Neural crest cell (in vitro differentiated cells): ENCODE measurements at places on chromosomes 3 and 15.

DNA sequence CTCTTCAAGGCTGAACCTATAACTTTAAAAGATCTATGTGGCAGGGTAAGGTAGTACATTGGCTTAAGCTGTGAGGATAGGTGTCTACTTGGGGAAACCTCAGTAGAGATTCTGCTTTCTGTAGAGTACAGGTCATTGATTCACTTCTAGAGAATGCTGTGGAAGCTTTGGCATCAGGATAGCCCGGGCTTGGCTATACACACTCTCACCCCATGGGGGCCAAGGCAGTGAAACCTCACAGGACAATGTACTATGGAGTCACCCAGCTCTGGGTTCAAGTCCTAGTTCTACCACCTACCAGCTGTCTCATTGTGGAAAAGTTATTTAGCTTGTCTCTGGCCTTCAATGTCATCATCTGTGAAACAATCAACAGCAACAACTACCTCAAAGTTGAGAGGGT is 9.0 kb downstream of the MTFMT start:
- no peaks in the 10 kb centered on the region for H3K27me3 ChIP-seq
- H3K4me3 ChIP-seq = no peak overlapping the region
- no peak overlapping the region for H3K27ac ChIP-seq

GRCh38 chr3:111956995-111957734 is 21.7 kb upstream of the ABHD10 start:
- H3K4me1 ChIP-seq = peaks cover 62% of the 10 kb centered on the region
- no peaks in the 10 kb centered on the region for H3K27me3 ChIP-seq

GRCh38 chr15:25903024-25903581 is 40.0 kb upstream of the ATP10A start:
- H3K36me3 ChIP-seq = no peaks in the 10 kb centered on the region
- H3K27me3 ChIP-seq = no peaks in the 10 kb centered on the region
- no peak for DNase-seq
- peak overlapping the region; percentile 28 for H3K27ac ChIP-seq
- no peak overlapping the region for H3K4me3 ChIP-seq
- peaks cover 5% of the 10 kb centered on the region for H3K4me1 ChIP-seq

DNA sequence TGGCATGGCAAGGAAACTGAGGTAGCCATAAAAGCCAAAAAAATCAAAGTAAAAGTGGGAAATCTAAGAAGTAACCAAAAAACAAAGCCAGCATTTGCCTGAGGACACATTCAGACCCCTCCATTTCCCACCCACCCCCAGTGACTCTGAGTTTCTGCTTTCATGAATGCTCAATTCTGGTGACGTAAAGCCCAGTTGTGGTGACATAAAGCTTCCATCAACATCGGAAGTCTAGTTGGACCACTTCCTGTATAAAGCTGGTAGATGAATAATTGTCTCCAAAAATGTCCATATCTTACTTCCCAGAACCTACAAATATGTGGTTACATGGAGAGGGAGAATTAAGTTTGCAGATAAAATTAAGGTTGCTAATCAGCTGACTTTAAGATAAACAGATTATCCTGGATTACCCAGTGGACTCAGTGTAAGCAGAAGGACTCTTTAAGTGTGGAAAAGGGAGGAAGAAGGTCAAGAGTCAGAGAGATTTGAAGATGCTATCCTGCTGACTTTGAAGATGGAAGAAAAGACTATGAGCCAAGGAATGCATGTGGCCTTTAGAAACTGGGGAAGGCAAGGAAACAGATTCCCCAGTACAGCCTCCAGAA is 62.0 kb upstream of the ST3GAL6 start:
- no peak overlapping the region for H3K4me3 ChIP-seq
- H3K36me3 ChIP-seq = no peaks in the 10 kb centered on the region
- DNase-seq = no peak

DNA sequence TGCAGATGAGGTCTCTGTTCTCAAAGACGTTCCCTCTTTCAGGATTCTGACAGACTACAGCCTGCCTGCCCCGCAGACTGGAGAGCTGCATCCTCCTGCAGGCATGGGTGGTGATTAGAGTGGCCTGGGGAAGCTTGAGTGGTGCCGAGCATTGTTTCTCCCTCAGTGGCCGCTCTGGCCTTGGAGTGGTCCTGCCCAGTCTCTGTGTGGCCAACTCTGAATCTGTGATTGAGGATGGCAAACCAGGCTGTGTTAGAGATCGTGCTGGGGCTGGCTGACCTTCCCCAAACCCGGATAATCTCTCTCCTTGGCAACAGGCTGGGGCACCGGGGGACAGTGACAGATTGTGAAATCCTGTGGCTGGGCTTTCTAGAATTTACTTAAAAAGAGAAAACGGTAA is 11.0 kb upstream of the ADCY5 start:
- no peak overlapping the region for H3K4me3 ChIP-seq
- peaks cover 16% of the 10 kb centered on the region for H3K27me3 ChIP-seq
- DNase-seq = no peak

DNA sequence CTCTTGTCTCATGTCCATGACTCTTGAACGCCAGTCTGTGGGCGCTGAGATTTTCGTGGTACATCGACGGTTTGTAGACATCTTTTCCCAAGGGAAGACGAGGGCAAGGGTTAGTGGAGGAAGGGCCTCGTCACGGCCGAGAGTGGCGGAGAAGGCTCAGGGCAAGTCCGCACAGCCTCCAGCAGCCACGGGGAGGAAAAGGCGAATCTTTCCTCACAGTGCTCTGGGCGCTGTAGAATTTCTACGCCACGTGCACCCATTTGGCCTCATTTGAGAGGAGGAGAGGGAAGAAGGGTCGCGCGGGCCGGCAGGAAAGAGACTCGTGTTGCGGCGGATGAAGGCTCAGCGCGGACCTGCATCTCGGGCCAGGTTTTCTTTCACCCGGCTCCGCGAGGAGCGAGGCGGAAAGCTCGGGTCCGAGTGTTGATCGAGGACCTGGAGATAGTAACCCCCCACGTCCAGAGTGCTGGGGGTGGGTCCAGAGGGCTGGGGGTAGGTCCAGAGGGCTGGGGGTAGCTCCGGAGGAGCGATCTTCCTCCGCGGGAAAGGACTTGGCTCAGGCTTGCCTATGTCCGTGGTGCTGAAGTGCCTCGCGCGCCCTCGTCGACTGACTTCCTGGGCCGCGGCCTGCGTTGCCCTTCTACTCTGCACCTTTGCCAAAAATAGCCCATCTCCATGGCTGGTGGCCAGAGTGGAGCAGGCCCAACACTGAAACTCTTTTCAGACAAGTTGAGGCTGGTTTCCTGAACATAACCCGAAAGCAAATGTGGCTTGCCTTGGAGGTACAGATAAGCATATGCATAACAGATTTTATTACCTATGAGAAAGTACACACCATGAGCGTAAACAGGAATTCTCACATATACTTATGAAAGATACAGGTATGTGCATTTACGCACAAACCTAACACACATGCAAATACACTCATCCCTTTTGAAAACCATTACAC is 1.1 kb downstream of the SLC35G2 start:
- H3K4me3 ChIP-seq = peak overlapping the region; percentile 89
- H3K27me3 ChIP-seq = no peaks in the 10 kb centered on the region
- peaks cover 38% of the 10 kb centered on the region for H3K4me1 ChIP-seq
- peak; percentile 52 for DNase-seq

- no peak overlapping the region for H3K27ac ChIP-seq
- no peaks in the 10 kb centered on the region for H3K4me1 ChIP-seq
- no peaks in the 10 kb centered on the region for H3K27me3 ChIP-seq
- no peak for DNase-seq
Observed at GRCh38 chr3:10017636-10018292, 8.5 kb upstream of the FANCD2 start.

- no peaks in the 10 kb centered on the region for H3K27me3 ChIP-seq
- H3K36me3 ChIP-seq = no peaks in the 10 kb centered on the region
- peaks cover 46% of the 10 kb centered on the region for H3K4me1 ChIP-seq
- DNase-seq = no peak
- peak overlapping the region; percentile 98 for H3K27ac ChIP-seq
Observed at GRCh38 chr3:186570941-186571643, 572 bp downstream of the DNAJB11 start.

- no peaks in the 10 kb centered on the region for H3K36me3 ChIP-seq
- H3K4me1 ChIP-seq = peaks cover 15% of the 10 kb centered on the region
- H3K27me3 ChIP-seq = no peaks in the 10 kb centered on the region
- no peak overlapping the region for H3K4me3 ChIP-seq
- no peak for DNase-seq
Observed at GRCh38 chr3:37249294-37249693, 74.9 kb upstream of the LRRFIP2 start.

DNA sequence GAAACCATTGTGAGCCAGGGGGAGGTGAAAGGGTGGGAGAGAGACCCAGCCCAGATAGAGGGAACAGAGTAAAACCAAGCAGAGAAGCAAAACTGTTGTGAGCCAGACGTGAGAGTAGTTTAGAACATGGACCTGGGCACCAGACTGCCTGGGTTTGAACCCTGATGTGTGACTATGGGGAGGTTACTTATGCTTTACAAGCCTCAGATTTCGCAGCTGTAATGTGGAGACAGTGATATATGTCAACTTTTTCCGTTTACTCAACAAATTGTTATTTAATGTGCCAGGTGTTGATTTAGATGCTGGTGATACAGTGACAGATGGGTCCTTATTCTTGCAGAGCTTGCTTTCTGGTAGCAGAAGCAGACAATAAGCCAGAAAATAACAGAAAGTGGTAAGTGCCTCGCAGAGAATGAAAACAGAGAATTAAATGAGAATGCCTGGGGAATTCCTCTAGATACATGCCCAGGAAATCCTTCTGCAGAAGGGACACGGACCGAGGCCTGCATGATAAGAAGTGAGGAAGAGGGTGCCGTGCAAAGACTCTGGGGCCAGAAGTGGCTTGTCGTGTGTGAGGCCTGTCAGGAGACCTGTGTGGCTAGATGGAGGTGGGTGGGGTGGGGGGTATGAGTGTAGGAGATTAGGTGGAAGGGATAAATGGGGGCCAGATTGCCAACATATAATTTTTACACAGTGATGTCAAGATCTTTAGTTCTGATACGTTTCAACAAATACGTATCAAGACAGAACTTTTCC is 15.0 kb downstream of the KAT2B start:
- no peak for DNase-seq
- H3K4me1 ChIP-seq = no peaks in the 10 kb centered on the region
- H3K27me3 ChIP-seq = no peaks in the 10 kb centered on the region
- no peak overlapping the region for H3K27ac ChIP-seq

DNA sequence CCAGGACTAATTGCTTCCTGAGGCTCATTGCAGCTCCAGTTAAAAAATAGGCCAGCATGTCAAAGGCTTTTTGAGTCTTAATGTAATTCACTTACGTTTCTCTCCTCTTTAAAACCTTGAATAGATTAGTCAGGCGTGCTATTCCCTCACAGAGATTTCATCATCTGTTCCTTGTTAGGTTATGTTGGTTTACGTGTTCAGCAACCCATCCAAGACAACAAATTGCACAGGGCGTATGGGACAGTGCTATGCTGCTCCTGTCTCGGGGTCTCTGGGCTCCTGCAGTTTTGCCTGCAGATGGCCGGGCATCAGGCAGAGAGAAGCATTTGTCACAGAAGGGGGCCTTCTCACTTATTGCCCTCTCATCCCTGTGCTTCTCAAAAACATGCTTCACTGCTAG is 117.1 kb downstream of the CHDH start:
- H3K27me3 ChIP-seq = peaks cover 2% of the 10 kb centered on the region
- no peaks in the 10 kb centered on the region for H3K4me1 ChIP-seq
- DNase-seq = no peak
- H3K36me3 ChIP-seq = no peaks in the 10 kb centered on the region

DNA sequence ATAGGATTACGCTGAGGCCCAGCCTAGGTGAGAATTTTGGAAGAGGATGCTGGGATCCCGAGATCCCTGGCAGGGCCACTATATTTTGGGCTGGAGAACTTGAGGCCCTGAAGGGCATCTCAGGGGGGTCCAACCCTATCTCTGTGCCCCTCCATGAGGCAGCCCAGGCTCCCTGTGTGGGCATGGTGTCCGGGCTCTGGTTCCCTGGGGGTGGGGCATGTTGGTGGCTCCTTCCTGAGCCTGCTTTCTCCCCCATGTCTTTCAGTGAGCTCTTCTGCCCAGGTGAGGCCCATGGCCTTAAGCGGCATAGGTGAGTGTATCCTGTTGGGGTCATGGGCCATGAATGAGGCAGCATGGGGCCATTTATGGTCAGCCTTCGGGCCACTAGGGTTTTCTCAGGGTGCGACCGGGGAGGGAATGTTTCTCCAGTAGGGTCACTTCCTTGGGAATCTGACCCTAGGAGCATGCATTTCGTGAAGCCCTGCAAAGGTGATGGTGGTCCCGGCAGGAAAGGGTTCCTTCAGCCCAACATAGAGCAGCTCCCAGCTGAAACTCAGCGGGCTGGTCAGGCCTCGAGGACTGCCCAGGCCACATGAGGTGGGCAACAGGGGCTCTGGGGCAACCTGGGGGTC is 191.3 kb downstream of the UBE3A start:
- H3K4me1 ChIP-seq = no peaks in the 10 kb centered on the region
- no peak for DNase-seq
- H3K27me3 ChIP-seq = no peaks in the 10 kb centered on the region
- H3K36me3 ChIP-seq = peaks cover 6% of the 10 kb centered on the region

- no peak for DNase-seq
- H3K4me3 ChIP-seq = no peak overlapping the region
- H3K36me3 ChIP-seq = peaks cover 2% of the 10 kb centered on the region
- no peaks in the 10 kb centered on the region for H3K27me3 ChIP-seq
Observed at GRCh38 chr3:164208821-164209220, 869.5 kb downstream of the SI start.
